ENCODE measurements at places on chromosomes 16 and 17.

GRCh38 chr17:48254896-48255295, 147.3 kb downstream of the SNX11 start:
- peak; percentile 52 for DNase-seq

- no peak for DNase-seq
Observed at GRCh38 chr17:18262641-18263040, 2.2 kb downstream of the MIEF2 start.

GRCh38 chr16:89863741-89864526, 9.5 kb upstream of the TCF25 start:
- DNase-seq: peak; percentile 31

GRCh38 chr17:21218101-21218500, 4.1 kb upstream of the TMEM11 start:
- DNase-seq: peak; percentile 24

- no peak for DNase-seq
Observed at GRCh38 chr16:86783636-86784626, 205.6 kb downstream of the FOXL1 start.

DNA sequence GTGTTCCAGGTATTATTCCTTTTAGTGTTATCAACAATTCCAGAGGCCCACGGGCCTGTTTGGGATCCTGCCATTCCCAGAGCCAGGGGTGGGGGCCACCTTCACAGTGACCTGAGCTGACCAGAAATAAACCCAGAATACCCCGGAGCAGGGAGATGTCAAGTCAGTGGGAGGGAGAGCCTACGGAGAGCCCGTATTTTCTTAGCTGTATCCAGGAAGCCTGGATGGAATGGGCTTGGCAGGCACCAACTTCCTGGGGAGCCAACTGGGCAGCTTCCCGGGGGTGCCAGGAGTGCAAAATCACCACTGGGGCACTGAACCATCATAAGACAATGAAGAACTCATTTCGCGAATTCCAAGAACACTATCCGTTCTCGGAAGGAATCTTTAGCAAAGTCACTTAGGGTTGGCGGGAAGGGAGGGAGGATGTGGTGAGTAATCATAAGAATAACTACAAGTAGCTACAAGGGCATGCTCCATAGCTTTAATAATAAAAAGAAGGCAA, 13.2 kb upstream of the MRTFB start:
- no peak for DNase-seq

GRCh38 chr16:26816885-26817571, 249.7 kb upstream of the C16orf82 start:
- peak; percentile 61 for DNase-seq

GRCh38 chr17:4833941-4834680, 971 bp downstream of the MINK1 start:
- DNase-seq: peak; percentile 72

DNA sequence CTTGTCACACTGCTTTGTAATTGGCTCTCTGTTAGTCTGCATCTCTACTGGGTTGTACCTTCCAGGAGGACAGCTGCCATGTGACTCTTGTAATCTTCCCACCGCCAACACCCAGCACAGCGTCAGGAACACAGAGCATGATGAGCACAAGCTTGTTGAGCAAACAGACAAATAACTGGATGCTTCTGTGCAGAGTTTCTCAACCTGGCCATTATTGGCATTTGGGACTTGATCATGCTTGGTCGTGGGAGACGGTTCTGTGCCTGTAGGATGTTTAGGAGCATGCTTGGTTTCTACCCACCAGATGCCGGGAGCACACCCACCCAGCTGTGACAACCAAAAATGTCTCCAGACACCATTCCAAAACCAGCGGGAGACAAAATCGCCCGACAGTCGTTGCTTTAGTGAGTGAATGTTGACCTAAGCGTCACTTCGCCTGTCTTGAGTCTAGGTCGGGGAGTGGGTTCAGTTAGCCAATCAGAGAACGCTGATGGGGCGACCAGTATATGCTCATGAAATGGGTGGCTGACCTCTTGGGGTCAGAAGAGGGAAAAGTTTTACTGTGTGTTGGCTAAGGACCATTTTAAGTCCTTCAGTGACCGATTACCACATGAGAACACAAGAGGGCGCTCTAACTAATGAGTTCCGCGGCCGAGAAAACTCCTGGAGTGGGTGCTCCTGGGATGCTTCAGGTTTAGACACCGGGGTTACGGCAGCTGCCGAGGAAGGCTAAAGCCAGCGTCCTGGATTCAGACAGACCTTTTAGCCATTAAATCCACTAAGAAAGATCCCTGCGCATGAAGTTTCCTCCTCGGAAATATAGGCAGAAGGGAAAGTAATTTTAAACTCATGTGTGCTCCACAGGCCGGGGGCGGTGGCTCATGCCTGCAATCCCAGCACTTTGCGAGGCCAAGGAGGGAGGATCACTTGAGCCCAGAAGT, 57.8 kb upstream of the TEX2 start:
- peak; percentile 89 for DNase-seq

DNA sequence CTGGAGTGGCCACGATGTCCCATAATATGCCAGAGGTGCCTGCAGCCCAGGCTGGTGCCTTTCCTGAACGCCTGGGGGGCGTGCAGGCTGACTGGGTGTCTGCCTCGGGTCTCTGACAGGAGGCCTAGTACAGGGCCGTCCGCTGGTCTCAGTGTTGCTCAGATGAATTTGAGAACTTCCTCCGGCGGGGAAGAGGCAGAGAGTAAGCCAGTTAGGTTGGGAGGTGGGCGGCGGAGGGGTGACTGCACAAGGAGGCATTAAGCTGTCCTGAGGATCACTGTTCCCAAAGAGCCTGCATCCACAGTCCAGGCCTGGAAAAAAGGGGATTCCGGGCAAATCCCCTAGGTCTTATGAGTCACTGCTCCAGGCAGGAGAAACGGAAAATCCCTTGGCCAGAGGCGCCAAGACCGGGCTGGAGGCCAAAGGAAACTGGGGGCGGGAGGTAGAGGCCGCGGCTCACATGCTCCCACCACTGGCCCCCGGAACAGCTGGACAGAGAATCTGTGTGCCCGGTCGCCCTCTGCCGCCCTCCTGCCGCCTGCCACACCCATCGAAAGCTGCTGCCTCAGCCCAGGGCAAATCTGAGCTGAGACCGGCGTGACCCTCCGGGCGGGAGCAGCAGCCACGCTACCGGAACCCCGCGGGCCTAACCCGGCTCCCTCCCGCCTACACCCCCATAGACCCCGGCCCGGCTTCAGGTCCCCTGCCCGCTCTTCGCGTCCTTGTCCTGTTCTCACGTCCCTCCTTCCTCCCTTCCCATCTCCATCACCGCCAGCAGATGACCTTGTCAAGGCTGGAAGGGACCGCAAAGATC, 1.2 kb downstream of the TRIM47 start:
- DNase-seq: peak; percentile 98

DNA sequence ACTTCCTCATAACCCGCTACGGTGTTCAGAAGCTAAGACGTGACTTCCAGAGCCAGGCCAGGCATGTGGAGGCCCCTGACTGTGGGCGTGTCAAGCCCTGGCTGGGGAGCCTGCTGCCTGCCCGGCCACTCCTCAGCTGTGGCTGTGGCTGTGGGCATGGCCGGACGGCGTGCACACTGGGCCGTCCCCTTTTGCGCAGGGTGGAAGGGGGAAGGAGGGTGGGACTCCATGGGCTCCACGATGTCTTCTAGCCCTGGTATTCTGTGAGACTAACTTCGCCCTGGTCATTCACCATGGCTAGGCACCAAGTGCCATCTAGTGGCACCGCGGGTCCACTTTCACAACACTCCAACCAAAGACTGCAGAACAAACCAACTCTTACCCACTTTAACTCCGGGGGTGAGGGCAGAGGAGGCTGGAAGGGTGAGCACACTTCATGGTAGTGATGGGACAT, 67.9 kb downstream of the N4BP1 start:
- DNase-seq: peak; percentile 50

- DNase-seq: no peak
Observed at GRCh38 chr17:57570724-57571344, 174.3 kb downstream of the CCDC182 start.

DNA sequence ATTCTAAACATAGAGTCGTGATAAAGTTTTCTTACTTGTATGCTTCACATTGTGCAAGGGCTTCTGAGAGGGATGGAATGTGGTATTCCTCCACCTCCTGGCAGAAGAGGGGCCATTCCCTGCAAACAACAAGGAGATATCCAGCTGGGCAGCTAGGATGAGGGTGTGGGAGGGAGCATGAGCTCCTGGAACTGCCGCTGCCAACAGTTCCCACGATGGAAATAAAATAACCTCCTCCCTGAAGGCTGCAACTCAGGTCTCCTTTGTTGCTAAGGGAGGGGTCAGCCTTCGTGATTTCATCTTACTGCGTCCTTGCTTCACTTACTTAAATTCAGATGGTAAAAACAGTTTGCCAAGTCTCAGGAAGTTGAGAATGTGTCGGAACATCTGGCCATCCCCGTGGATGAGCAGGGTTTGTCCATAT, 15.6 kb downstream of the PLEKHG4 start:
- no peak for DNase-seq

GRCh38 chr16:81457326-81458133, 12.9 kb downstream of the CMIP start:
- peak; percentile 74 for DNase-seq

DNA sequence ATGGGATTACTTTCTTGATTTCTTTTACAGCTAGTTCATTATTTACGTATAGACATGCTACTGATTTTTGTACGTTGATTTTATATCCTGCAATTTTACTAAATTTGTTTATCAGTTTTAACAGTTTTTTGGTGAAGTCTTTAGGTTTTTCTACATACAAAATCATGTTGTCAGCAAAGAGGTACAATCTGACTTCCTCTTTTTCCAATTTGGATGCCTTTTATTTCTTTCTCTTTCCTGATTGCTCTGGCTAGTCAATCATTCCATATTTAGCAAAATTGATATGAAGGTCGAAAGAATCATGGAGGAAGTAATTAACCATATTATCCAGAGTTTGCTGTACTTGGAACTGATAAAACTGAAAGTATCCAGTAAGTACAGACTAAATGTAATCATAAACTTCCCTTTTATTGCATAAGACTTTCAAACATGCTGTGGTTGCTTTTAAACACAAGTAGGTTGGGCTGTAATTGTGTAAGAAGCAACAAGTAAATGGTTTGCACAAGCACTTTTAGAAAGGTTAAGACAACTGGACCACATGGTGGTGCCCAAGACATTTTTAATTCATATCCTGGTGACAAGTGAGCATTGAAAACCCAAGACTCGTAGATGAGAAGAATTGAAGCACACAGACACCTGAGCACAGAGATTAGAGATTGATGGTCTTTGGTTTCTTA, 8.4 kb downstream of the GDE1 start:
- no peak for DNase-seq

GRCh38 chr16:86038926-86039310, 140.0 kb downstream of the IRF8 start:
- DNase-seq: no peak

DNA sequence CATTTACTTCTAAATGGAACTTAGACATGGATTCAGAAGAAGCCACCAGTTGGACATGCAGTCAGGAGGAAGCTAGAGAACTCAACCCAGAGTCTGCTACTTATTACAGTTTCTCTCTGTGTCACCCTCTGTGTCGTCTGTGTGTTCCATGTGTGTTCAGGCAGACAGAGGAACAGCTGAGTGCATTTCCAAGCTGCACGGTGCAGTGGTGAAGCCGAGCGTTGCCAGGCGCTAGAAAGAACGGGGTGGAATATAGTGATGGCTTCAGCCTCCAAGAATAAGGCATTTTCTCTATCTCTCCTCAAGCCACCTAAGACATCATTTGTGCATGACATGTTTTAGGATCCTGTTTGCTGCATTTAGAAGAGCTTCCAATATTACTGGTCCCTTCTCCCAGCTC, 101.1 kb upstream of the CCL2 start:
- DNase-seq: no peak

DNA sequence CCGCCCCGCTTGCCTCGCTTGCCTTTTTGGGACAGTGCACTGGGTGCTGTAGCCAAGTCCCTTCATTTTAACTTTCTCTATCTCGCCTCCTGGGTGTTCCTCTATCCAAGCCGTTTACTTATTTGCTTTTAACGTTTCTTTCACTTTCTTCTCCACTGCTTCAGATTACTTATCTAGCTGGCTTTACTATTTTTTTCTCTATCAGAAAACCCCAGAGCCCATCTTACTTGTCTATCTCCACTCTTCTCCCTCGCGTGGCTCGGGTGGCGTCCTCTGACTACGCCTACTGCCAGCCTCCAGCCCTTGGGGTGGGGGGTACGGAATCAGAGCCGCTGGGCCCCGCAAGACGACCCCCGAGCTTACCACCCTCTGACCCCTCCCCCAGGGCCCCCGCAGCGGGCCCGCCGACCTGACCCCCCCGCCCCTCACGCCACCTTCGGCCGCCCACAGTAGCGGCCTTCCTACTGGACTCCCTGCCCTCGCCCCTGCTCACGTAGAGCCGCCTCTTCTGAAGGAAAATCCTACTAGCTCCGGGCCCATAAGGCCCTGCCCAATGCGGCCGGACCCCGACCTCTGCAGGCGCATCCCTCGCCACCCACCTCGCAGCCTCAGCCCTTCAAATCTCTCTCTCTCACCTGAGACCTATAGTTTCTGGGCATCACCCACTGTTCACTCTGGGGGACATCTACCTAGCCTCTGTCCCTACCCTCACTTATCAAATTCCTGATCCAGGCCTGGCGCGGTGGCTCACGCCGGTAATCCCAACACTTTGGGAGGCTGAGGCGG, 1.0 kb upstream of the SLC12A4 start:
- DNase-seq: peak; percentile 30

DNA sequence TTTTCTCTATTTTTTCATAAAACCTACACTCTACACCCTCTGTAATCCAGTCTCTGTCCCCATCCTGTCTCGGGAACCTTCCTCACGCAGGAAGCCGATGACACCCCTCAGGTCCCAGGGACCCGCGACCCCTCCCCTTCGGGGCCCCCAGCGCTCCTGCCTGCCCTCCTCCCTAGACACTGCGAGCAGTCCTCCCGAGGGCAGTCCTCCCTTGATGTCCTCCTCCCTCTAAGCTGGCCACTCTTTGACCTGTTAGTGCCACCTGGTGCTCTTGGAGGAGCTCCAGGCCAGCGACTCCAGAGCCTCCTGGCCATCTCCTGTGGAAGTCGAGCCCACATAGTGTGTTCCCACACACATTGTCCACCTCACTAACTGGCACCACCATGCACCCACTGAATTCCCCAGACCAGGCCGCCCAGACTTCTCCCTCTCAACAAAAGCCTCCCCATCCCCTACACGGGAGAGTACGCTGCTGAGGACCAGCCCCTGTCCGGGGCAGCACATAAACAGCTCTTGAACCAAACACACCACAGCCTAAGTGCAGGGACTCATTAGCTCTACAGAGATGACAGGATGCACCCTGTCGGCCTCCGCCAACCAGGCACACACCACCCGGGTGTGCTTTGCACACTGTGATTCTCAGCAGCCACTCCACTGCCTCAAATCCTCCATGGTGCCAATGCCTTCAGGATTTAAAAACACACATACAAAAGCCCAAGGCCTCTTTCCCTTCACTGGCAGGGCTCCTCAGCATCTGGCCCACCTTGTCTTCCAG, 9.3 kb downstream of the OSBPL7 start:
- DNase-seq: no peak
